Activated naive CD4-positive, alpha-beta T cell treated with anti-CD3 and anti-CD28 coated beads, Interleukin-2, amount 50 U/mL, for 16 hours (primary cell): ENCODE measurements at places on chromosomes 1 and 21.

DNA sequence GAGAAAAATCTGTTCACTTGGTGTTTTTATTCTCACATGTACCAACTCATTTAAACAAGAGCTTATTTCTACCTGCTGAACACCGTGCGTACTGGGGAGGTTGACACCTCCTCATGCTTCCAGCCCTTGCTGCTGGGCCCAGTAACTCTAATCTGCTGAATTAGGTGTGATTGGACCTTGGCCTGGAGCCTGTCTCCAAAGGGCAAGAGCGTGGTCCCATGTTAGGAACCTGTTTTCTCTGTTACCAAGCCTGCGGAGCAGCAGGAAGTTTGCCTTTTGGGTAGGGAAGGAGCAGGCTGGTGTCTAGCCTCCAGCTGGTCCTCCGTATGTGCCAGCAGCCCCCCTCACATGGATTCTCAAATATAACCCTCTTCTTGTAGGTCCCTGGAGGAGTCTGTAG lies 10.9 kb upstream of the SLC27A3 start:
- DNase-seq: no peak

- no peak for DNase-seq
Measured at GRCh38 chr1:115539061-115539460, 102.7 kb upstream of the VANGL1 start.

DNA sequence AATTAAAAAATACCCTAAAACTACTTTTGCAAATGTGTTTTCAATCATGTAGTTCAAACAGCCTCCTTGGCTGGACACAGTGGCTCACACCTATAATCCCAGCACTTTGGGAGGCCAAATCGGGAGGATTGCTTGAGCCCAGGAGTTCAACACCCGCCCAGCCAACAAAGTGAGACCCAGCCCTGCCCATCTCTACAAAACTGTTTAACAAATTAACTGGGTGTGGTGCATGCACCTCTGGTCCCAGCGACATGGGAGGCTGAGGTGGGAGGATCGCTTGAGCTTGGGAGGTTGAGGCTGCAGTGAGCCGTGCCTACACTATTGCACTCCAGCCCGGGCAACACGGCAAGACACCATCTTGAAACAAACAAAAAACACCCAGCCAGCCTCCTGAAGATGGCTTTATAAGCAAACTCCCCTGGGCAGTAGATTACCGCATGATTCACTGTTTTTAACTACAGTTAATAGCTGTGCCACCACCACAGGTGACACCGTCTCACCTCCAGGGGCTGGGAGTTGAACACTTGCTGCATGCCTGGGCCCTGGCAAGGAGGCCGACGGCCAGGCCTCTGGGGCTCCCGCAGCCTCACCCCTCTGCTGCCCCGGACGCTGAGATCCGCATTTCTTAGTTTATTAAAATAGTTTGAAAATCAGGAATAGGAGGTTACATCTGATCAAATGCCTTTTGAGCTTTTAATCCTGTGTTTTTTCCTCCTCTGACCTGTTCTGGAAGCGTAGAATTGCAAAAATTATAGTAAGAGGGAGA lies 16.2 kb downstream of the PTTG1IP start:
- no peak for DNase-seq

DNA sequence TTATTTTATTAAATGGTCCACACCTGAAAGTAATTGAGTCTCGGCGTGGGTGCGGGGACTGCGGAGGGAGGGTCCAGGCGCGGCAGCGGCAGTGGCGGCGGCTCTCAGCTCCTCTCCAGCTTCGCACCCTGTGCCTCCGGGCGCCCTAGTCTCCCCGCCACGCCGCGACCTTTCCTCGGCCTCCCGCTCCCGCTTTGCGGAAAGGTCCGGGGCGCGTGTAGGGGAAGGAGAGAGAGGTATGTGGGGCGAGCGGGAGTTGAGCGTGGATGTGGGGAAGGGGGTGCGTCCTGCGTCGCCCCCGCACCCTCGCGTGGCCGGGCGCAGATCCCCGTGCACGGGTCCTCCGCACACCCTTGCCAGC lies 13.4 kb upstream of the ALX3 start:
- no peak for DNase-seq

DNA sequence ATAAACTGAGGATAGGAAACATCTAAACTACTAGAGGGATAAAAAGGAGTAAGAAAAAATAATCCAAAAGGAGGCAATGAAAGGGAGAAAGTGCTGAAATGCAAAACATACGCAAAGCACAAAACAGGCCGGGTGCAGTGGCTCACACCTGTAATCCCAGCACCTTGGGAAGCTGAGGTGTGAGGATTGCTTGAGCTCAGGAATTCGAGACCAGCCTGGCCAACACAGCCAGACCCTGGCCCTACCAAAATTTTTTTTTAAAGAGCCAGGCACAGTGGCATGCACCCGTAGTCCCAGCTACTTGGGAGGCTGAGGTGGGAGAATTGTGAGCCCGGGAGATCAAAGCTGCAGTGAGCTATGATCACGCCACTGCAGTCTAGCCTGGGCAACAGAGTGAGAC lies 10.5 kb downstream of the SPOCD1 start:
- no peak for DNase-seq

DNA sequence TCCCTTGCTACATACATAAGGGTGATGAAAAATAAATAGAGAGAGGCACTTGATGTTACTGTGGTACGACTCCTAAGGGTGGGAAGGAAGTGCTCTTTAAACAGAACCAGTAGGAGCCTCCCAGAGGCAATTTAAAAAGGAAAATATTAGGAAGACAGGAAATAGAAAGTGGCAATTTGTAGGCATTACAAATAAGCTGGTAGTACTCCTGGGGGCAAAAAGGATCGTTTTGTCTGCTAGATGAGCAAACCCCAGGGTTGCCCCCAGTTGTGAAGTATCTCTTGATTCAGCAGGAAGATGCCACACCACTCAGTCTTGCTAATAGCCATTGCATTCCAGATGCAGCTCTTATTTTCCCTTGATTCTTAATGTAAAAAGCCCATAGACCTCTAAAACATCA lies 303.0 kb downstream of the NTNG1 start:
- no peak for DNase-seq

GRCh38 chr21:44529503-44530125 lies 10.4 kb downstream of the KRTAP10-1 start:
- DNase-seq: no peak

- DNase-seq: no peak
Measured at GRCh38 chr1:206491616-206492015, 15.7 kb upstream of the RASSF5 start.

GRCh38 chr1:85576642-85577418 lies 3.7 kb upstream of the CCN1 start:
- peak; percentile 39 for DNase-seq

- no peak for DNase-seq
Measured at GRCh38 chr1:109629372-109630030, 9.9 kb downstream of the AMPD2 start.

DNA sequence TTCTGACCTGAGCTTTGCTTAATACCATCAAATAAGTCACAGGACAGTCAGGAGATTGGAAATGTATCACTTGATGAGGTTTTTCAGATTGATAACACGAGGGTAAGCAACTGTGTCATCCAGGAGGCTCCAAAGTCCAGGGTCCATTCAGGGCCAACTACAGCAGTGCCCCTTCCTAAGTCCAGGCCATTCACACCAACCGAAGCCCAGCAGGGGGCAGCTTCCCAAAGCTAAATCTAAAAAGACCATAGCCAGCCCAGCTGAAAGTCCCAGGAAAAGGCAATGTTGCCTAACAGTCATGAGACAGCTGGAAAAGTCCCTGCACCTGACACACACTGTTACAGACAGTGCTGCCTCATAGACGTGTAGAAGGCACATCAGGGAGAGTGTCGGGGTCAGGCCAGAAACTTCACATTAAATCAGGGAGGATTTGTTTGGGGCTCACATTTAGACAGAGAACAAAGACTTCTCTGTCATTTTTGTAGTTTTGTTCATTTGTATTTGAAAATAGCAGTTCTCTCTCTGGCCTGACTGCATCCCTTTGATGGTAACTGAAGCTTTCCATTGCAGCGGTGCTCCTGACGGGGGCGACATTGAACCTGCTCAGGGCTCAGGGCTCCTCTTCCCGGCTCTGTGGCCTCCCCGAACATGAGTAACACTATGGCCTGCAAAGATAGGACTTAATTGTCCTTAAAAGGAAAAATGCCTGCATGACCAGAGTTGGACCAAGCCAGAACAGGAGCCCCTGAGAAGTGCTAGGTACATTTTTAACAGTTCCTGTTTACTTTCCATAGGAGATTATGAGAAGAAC lies 200.4 kb downstream of the NRIP1 start:
- DNase-seq: peak; percentile 37

GRCh38 chr1:43293176-43293575 lies 7.6 kb upstream of the TIE1 start:
- DNase-seq: no peak

DNA sequence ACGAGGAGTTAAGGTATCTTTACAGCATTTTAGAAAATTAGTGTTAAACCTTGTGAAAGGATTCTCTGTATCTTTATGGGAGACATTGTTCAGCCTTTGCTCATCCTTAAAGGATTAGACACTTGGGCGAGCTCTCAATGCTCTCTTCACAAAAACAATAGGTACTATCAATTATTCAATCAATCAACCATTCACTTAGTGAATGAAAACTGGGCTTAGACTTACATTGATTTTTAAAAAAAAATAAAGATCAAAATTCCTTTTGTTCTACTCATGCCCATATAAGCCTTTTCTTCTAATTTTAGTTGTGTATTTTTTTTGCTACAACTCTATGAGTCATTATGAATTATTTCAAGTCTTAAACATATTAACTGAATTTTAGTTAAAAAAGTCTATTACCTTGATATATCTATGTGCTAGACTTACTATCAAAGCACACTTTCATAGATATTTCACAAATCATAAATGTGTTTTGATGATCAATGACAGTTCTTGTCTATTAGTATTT lies 181.2 kb downstream of the DPYD start:
- DNase-seq: no peak
